ENCODE measurements at places on chromosomes 2 and 18.

DNA sequence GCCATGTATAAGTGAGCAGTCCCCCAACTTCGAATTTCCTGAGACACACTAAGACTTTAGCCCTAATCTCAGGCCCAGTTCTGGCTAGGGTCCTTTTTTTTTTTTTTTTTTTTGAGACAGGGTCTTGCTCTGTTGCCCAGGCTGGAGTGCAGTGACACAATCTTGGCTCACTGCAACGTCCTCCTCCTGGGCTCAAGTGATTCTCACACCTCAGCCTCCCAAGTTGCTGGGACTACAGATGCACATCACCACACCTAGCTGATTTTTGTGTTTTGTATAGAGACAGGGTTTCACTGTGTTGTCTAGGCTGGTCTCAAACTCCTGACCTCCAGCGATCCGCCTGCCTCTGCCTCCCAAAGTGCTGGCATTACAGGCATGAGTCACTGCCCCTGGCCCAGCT lies 23.9 kb upstream of the TGIF1 start:
- no peak for DNase-seq

DNA sequence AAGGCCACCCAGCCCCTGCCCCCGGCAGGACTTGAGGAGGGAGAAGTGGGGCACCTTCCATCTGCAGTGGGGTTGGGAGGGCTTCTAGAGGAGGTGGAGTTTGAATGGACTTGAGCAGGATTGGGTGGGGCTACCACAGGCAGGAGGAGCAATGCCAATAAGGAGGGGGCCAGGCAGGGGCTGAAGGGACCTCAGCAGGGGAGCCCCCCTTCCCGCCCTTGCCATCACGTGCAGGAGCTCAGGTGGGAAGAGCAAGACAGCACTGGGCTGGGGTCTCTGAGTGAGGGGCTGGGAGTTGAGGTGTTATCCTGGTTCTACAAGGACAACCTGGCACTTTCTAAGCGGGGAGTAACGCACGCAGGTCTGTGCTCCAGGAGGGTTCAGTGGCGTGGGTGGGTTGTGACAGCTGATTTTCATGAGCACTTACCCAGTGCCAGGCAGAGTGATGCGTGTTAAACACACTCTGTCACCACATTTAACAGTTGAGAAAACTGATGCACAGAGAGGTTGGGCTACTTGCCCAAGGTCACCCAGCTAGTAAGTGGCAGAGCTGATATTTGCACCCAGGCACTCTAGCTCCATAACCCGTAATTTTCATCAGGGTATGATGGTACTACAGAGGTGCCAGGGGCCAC lies 4.8 kb downstream of the CHRND start:
- DNase-seq, result no peak

GRCh38 chr2:220166616-220167015 lies 539.2 kb downstream of the SLC4A3 start:
- no peak for DNase-seq

DNA sequence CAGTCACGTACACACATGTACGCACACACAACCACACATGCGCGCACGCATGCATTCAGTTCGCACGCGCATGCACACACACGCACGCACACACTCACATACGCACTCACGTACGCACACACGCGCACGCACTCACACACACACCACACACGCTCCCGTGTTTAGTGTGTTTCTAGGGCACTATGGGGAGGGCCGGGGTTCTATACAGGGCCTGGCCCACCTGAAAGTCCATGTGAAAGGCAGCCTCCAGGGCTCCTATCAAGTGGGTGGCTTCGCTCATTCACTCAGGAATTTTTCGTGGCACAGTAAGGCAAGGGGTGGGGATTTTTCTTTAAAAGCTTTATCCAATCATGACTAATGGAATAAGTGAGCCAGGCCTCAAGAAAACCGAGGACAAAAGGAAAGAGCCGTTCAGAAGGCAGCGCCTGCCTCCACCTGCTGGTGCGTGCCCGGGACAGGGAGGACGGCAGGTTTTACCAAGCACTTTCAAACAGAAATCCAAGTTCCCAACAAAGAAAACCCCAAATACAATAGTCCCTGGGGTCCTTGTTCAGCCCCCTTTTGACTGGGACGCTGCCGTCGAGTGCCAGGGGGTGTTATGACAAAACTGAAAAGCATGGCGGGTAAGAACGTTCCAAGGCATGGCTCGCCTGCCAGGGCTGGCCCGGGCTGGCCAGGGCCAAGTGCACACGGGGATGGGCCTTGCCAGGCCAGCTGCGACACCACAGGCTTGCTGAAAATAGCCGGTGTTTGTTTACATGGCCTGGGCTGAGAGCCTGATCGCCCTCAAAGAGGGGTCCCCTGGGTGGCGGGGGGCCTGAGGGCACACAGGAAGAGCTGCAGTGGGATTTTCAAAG lies 110.0 kb downstream of the HDAC4 start:
- peak; percentile 59 for DNase-seq

DNA sequence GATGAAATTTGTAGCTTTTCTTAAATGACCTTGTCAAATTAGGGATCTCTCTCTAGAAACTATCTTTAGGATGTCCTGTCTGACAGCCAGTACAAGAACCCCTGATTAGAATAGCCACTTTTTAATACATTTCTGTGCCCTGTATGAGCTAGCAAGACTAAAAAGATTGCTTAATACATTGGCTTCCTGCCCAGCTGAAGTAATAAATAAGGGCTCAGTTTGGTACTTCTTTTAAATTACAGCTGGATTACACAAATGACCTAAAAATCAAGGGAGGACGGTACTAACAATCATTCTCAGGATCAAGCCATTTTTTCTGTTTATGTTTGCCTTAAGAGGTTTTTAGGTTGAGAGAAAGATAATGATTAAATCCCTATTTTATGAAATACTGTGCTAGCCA lies 11.6 kb upstream of the OLA1 start:
- no peak for DNase-seq

GRCh38 chr18:63182861-63183260 lies 136.7 kb downstream of the BCL2 start:
- DNase-seq, result no peak

GRCh38 chr2:128241896-128242295 lies 76.8 kb downstream of the HS6ST1 start:
- no peak for DNase-seq

GRCh38 chr2:172710584-172711047 lies 25.0 kb upstream of the RAPGEF4 start:
- peak; percentile 49 for DNase-seq

- no peak for DNase-seq
These were observed 27.1 kb downstream of the VPS54 start for GRCh38 chr2:63992061-63992685.

GRCh38 chr2:102839668-102840388 lies 78.0 kb downstream of the TMEM182 start:
- no peak for DNase-seq

All from head of caudate nucleus (tissue), 42 donors.